Dermis microvascular lymphatic vessel endothelial cell (primary cell): ENCODE measurements at places on chromosomes 6 and 20. TPM values are rescaled to one million over a fixed set of nuclear protein-coding genes. Genes with fewer than 3 reads are reported as not detected.

DNA sequence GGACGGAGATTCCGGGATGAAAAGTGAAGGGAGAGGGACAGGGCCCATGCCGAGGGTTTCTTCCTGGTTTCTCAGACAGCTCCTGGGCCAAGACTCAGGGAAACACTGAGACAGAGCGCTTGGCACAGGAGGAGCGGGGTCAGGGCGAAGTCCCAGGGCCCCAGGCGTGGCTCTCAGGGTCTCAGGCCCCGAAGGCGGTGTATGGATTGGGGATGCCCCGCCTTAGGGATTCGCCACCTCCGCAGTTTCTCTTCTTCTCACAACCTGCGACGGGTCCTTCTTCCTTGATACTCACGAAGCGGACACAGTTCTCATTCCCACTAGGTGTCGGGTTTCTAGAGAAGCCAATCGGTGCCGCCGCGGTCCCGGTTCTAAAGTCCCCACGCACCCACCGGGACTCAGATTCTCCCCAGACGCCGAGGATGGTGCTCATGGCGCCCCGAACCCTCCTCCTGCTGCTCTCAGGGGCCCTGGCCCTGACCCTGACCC is 55.0 kb upstream of the HLA-A start:
- peak; percentile 26 for DNase-seq

TSPO2 gene
- total RNA-seq, result not detected in 2 replicates

DNA sequence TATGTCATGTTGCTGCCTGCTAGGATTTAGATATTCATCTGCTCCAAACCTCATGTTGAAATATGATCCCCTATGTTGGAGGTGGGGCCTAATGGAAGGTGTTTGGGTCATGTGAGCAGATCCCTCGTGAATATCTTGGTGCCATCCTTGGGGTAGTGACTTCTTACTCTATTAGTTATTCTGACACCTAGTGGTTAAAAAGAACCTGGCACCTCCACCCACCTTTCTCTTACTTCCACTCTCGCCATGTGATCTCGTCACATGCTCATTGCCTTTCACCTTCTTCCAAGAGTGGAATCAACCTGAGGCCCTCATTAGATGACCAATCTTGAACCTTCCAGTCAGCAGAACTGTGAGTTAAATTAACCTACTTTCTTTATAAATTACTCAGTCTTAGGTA is 549.4 kb upstream of the SYNCRIP start:
- DNase-seq, result no peak

- DNase-seq, result no peak
Observed at GRCh38 chr6:120116343-120116742, 766.8 kb upstream of the MAN1A1 start.

- DNase-seq, result no peak
Observed at GRCh38 chr6:29676981-29677601, 3.9 kb downstream of the ZFP57 start.

DNA sequence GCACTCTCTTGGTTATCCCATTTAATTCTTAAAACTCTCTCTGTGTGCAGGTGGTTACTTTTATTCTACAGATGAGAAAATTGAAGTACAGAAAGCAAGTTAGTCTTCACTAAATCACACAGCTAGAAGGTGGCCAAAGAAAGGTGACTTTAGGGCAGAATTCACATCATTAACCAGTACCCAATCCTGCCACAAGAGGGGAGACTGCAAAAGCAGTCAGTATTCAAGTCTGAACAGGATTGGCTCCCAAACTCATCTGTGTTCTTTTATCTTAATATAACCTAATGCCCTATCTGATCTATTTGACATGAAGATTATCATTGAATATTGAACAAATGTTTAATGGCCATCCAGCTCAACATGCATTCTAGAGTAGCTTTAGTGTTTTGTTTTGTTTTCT is 225.3 kb upstream of the FAM83B start:
- peak; percentile 5 for DNase-seq

DNA sequence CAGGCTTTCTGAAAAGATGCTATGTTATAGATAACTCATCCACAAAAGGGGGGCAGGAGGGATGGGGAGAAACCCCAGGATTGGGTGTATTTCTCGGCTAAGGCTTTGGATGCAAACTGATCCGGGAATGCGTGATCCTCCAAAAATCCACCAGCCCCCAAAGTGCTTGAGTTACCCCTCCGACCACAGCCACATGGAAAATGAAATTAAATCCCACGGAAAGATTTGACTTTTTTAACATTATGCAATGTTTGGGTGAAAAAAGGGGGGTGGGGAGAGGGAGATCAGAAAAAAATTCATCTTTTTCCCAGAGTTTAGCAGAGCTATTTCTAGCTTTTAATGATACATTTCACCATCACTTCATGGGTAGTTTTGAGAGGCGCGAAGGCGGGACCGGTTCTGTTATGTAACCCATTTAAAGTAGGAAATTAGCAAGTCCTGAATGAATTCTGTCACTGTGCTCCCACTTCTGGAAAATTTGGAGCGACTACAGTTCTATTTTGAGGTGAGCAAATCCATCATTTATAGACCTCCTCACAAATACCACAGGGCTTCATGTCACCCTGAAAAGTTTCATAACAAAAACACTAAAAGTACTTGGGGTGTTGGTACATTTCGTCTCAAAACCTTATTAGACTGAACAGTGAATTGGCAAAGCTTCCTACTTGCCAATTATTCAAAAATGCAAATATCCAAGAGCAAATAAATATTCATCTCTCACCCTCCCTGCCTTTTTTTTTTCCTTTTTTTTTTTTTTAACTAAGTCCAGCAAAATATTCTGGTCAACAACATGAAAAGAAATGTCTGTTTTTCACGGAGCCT is 51.9 kb upstream of the NFATC2 start:
- no peak for DNase-seq

BMP5 gene
- total RNA-seq, result not detected in 2 replicates

SNRNP48 gene
- total RNA-seq, result 10.6 and 11.4 TPM in 2 replicates

DNA sequence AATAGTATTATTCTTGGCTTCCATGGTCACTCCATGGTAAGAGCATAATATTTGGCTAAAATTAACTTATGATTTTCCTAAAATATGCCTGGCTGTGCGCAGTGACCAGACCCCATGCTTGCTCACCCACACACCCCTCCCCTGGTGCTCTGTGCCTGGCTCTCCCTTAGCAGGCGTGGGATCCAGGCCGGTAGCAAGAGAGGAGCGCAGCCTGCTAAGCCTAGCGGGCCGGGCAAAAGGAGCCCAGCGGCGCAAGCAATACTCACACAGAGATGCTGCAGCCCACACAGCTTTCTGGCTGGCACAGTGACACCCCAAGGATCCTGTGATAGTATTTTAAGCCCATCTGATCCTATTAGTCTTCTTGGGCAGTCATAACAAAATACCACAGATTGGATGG is 79.8 kb upstream of the EYS start:
- no peak for DNase-seq

- DNase-seq, result no peak
Observed at GRCh38 chr6:21967056-21967974, 329.5 kb downstream of the PRL start.

GRCh38 chr6:2599817-2600216 is 150.9 kb downstream of the MYLK4 start:
- no peak for DNase-seq

FUT9 gene
- total RNA-seq, result under 0.01 TPM in 1 of 2 replicates, not detected in the other

KCNG1 gene
- total RNA-seq, result 1.9 and 2.3 TPM in 2 replicates

WTAP gene
- 69.2 and 79.5 TPM in 2 replicates for total RNA-seq

DNA sequence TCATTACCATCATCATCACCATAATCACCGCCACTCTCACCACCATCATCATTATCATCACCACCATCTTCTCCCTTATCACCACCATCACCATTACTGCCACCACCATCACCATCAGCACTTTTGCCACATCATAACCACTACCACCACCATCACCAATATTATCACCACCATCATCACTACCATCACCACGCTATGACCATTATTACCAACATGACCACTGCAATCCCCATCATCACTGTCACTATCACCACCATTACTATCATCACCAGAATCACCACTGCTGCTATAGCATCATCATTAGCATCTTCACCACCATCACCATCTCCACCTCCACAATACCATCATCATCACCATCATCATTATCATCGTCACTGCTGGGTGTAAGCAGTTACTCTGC is 25.6 kb downstream of the CST1 start:
- DNase-seq, result no peak

- DNase-seq, result no peak
Observed at GRCh38 chr6:41813956-41814355, 26.5 kb downstream of the TOMM6 start.

DNA sequence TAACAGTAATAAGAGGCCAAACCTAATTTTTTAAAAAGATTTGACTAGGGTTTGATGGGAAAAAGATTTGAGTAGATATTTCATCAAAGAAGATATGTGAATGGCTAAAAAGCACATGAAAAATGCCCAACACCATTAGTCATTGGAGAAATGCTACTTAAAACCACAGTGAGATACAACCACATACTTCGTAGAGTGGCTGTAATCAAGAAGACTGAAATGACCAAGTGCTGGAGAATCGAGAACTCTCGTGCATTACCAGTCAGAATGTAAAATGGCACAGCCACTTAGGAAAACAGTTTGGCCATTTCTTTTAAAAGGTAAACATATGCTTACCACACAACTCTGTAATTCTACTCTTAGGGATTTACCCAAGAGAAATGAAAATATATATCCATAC is 175.5 kb downstream of the EYA2 start:
- no peak for DNase-seq

FOXQ1 gene
- not detected in 2 replicates for total RNA-seq

GRCh38 chr6:120378582-120379220 is 955.6 kb downstream of the TBC1D32 start:
- DNase-seq, result peak; percentile 5

PACSIN1 gene
- total RNA-seq, result not detected in 2 replicates

DNA sequence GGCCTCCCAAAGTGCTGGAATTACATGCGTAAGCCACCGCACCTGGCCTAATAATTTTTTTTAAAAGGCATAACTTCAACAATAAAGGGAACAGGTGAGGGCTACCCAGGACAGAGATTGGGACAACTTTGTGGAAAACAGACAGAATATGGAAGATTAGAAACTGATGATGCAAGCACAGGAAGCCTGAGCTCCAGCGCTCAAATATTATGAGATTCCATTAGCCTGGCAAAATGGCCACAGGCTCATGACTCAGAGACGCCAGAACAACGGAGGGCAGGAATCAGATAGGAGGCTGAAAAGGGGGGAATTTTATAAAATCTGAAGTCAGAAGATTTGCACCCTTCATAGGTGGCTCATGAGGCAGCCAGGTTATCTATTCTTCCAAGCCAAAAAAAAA is 103.1 kb upstream of the MRPS10 start:
- no peak for DNase-seq

GRCh38 chr6:14079971-14080370 is 37.6 kb upstream of the CD83 start:
- DNase-seq, result no peak

- no peak for DNase-seq
Observed at GRCh38 chr6:142275236-142276006, 26.4 kb upstream of the ADGRG6 start.

GRCh38 chr20:14744723-14745122 is 407.3 kb upstream of the FLRT3 start:
- DNase-seq, result no peak

- no peak for DNase-seq
Observed at GRCh38 chr6:168542301-168542700, 101.3 kb downstream of the SMOC2 start.

WFDC5 gene
- total RNA-seq, result not detected in 2 replicates

- no peak for DNase-seq
Observed at GRCh38 chr6:127453845-127454619, 5.2 kb downstream of the KIAA0408 start.

DNA sequence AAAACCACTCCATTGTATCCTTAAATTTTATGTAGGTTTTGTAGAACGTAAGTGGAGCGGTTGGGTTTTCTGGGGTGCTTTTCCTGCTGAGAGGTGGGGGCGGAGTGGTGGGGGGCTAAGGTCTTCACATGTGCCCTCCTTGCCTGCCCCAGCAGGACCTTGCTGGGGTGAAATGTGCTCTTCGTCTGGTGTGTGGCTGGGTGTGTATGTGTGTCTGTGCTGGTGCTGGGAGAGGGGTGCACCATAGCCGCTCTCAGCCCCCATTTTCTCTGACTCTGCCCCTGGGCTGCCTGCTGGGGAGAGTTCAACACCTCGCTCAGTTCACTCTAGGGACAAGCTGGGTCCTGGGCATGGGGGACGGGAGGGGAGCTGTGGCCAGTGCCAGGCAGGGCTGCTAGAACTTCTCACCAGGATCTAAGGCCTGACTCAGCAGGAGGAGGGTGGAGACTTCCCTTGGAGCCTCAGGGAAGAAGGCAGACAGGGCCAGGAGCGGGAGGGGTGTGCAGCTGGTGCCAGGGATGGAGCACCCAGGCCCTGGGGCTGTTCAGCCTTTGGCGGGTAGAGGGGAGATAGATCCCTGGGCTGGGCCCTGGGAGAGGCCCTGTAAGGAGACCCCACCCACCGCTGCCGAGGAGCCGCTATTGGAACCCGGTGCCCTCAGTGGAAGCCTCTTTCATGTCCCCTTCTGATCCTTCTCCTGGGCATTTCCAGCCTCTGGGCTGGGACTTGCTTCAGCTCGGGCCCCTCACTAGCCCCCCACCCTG is 4.8 kb downstream of the SOX18 start:
- no peak for DNase-seq

GRCh38 chr20:911882-912600 is 4.1 kb downstream of the ANGPT4 start:
- no peak for DNase-seq

- peak; percentile 46 for DNase-seq
Observed at GRCh38 chr20:34268851-34269636, 27.8 kb downstream of the ASIP start.

GRCh38 chr6:11793277-11793676 is 14.7 kb upstream of the ADTRP start:
- no peak for DNase-seq

GRCh38 chr6:140107216-140107615 is 732.8 kb upstream of the CITED2 start:
- no peak for DNase-seq

PXT1 gene
- under 0.01 and 0.13 TPM in 2 replicates for total RNA-seq

DNA sequence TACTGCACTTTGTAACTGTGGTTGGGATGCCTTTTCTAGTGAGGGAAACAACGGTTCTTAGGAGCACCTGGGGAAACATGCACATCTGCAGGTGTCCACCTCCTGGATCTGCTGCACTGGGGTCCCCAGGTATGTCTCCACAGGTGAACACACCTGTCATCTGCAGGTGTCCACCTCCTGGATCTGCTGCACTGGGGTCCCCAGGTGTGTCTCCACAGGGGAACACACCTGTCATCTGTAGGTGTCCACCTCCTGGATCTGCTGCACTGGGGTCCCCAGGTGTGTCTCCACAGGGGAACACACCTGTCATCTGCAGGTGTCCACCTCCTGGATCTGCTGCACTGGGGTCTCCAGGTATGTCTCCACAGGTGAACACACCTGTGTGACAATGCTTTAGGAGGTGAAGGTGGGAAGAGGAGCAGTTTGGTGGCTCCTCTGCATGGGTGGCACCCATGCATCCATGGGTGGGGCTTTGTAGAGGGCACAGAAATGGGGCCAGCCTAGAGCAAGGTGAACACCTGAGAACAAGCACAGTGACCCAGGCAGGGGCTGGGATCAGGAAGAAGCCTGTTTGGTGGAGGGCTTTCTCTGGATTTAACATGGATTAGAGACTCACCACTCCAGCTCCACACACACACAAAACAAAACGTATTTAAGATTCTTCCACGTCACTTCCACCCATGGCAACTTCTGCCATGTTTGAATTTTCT is 206.0 kb upstream of the CDH4 start:
- DNase-seq, result no peak

- DNase-seq, result no peak
Observed at GRCh38 chr6:105713474-105714118, 310.7 kb upstream of the PREP start.
